ENCODE measurements at places on chromosomes 2 and 18.

DNA sequence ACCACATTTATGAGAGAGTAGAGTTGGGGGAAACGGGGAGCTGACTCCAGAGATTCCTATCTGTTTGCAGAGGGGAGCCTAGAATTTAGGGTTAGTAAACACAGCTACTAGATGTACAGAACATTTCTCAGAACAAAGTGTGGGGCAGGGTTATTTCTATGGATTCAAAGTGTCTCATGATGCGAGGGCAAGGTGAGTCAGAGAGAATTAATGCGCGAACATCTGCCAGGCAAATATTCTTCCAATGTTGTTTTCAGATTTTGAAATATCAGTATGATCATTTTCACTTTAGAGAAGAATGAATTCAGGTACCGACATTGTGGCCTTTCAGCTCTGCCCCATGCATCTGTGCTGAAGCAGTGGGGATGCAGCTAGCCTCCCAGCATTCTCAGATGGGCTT is 2.0 kb upstream of the DSEL start:
- no peak for DNase-seq

GRCh38 chr2:160199683-160200389 is at the start of gene ITGB6:
Gene ITGB6 (minus strand): TSS chr2:160200272. CDS start chr2:160200063, 209 bp downstream.
- DNase-seq: no peak

GRCh38 chr18:31438402-31438801 is 9.1 kb upstream of the DSG3 start:
- no peak for DNase-seq

GRCh38 chr18:80143881-80144280 is 34.8 kb downstream of the ADNP2 start:
- DNase-seq: no peak

GRCh38 chr2:124880995-124881394 is 855.9 kb downstream of the CNTNAP5 start:
- no peak for DNase-seq

DNA sequence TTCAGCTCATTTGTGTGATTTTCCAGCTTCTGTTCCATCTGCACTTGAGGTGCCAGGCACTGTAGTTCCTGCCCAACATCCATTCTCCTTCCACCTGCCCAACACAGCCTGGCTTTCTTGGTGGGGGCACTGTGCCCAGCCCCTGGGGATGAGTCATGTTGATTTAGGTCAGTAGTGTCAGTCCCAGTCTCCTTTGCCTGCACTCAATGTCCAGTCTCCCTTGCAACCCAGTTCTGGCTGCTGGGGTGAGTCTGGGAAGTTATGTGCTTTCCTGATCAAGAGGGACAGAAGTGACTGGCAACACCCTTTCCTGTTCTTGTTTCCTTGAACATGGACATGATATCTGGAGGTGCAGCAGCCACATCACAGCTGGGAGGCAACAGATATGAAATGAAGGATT is 1.5 kb upstream of the ASB18 start:
- DNase-seq: no peak

GRCh38 chr2:45888167-45888566 is 236.7 kb downstream of the PRKCE start:
- DNase-seq: no peak

GRCh38 chr18:52289392-52289791 is 50.6 kb upstream of the DCC start:
- no peak for DNase-seq

DNA sequence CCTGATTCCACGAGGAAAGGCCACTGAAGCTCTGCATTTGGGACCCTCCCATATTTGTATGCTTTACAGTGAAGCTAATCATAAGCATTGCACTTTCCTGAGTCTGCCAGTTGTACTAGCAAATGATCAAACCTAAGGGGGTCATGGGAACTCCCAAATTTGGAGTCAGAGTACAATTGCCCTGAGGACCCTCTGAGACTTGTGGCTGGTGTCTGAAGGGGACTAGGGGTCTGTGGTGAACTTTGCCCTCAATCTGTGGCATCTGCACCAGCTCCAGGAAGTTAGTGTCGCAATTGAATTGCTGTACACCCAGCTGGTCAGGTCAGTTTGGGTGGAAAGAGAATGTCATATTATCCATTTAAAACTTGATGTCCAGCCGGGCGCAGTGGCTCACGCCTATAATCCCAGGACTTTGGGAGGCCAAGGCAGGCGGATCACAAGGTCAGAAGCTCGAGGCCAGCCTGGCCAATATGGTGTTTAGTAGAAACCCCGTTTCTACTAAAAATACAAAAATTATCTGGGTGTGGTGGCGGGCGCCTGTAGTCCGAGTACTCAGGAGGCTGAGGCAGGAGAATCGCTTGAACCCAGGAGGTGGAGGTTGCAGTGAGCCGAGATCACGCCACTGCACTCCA is 18.1 kb downstream of the SOWAHC start:
- DNase-seq: no peak

- no peak for DNase-seq
Observed at GRCh38 chr2:188788621-188789020, 185.6 kb upstream of the COL3A1 start.

- DNase-seq: no peak
Observed at GRCh38 chr2:11876436-11876835, 130.0 kb downstream of the LPIN1 start.

DNA sequence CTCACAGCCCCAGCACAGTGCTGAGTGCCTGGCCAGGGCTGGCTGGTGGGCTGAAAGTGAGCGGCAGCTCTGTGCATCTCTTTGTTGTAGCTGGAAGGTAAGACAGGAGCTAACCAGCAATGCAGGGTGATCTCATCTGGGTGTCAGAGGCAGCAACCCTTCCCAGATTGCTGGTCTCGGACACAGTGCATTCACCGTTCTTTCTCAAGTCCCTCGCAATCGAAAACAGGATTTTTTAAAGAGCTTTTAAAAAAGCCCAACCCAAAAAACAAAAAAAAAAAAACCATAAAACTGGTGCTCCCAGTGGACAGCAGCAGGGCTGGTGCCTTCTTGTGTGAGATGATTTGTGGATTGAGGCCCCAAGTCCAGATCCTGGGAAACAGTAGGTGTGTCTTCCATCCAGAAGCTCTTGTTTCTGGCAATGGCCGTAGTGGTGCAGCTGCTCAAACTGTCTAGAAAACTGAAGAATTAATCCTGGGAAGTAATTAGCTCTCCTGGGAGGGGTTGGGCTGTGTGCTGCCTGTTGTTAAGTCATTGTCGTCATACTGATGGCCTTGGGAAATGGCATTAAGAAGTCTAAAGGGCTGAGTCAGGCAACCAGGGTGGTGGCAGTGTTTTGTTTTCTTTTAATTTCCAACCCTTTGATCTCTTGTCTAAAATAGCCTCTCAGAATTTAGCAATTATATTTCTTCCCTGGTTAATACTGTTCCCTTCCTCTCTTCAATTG is 156.7 kb downstream of the KLHL29 start:
- no peak for DNase-seq

DNA sequence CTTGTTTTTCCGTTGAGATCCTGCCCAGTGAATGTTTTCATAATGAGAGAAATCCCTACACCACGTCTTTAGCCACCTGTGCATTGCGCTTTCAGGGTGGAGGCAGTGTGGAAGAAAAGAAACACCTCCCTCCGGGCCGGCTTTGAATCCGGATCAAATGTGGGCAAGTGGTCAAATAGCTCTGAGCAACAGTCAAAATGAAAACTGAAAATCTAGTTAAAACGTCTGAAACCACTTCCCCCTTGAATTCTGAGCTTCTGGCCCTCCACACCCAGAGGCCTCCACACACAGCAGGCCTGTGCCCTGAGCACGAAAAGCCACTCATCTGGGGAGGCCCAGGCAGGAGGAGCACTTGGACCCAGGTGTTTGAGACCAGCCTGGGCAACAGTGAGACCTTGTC is 263.6 kb upstream of the SALL3 start:
- DNase-seq: no peak

DNA sequence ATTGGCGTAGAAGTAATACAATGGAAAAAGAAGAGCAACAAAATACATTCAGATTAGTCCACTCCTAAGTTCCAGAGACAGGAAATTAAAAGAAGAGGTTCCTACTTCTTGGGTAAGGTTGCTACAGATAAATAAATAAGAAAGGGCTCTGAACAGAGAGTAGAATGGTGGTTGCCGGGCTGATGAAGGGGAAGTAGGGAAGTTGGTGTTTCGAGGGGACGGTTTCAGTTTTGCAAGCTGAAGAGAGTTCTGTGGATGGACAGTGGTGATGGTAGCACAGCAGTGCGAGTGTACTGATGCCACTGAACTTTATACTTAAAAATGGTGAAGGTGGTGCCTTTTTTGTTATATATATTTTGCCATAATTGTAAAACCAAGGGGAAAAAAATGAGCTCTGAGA is 48.2 kb downstream of the CABYR start:
- DNase-seq: no peak

GRCh38 chr2:85355073-85355410 is 473 bp downstream of the ELMOD3 start:
- no peak for DNase-seq

GRCh38 chr18:3645384-3646156 is 195.6 kb downstream of the TGIF1 start:
- DNase-seq: no peak

GRCh38 chr18:50350699-50351098 is 24.1 kb upstream of the SKA1 start:
- DNase-seq: no peak

GRCh38 chr2:150063931-150064548 is 423.4 kb downstream of the RND3 start:
- DNase-seq: no peak

GRCh38 chr18:27412556-27412955 is 227.4 kb upstream of the CHST9 start:
- DNase-seq: no peak

DNA sequence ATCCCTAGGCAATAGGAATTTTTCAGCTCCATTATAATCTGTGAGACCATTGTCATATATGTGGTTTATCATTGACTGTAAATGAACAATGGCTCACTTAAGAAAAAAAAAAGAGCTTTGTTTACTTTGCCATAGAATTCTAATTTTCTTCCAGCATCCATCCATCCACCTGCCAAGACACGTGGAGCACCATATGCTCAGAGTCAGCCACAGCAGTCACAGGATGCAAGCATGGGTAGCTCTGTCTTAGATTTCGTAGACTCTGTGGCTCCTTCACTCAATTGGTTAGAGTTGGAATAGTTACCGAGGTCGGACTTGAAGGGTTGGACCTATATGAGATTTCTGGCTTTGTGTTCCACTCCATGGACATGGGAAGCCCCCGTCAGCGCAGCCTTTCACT is 75.6 kb downstream of the COA5 start:
- DNase-seq: no peak

DNA sequence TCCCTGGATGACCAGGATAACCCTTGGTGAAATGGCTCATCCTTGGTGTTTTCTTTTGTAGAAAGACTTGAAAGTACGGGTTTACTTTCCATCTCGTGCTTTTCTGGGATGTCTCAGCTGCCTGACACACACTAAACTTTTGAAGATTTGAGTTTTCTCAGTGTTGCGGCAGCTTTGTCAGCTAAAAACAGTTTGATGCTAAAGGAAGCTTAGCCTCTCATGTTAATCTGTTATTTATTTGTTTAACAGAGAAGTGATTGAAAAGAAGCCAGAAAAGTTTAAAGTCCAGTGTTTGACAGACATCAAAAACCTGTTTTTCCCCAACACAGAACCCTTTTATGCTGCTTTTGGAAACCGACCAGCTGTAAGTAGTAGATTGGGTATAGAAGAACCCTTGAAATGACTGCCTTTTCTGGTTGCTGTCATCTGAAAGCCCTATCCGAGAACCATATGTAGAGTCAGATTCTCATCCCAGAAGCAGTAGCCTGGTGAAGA is 72.8 kb downstream of the LPIN1 start:
- DNase-seq: no peak

DNA sequence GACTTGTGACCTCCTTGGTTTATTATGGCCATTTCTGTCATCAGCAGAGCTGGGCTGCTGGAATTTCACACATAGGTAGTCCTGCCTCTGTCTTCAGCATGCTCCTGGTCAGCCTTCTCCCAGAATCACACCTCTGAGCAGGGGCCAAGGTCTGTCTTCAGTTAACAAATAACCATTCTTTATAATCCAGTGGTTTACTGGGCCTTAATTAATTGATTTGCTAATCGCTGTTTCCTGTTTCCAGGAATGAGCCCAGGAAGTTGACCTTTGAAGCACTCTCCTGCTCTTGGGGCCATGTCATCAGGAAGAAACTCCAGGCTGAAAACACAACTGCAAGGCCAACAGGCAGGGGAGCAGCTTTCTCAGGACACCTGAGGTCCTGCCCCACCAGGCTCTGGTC is 278.5 kb downstream of the SRBD1 start:
- no peak for DNase-seq

- no peak for DNase-seq
Observed at GRCh38 chr2:26542676-26543505, 65.0 kb upstream of the OTOF start.

DNA sequence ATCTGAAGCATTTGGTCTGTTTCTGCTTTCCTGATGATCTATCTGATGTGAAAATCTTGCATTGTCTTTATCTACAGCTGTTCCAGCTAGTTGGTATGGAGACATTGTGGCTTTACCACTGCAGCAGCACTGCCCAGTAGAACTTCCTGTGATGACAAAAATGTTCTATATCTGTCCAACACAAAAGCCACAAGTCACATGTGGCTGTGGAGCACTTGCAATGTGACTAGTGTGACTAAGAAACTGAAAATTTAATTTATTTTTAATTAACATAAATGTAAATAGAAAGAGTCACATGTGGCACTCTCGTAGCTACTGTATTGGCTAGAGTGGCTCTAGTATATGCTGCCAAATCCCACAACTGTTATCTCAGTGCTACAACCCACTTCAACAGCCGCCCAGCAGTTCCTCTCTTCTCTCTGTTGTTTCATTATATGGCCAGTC is 425.7 kb downstream of the SETBP1 start:
- DNase-seq: peak; percentile 1

DNA sequence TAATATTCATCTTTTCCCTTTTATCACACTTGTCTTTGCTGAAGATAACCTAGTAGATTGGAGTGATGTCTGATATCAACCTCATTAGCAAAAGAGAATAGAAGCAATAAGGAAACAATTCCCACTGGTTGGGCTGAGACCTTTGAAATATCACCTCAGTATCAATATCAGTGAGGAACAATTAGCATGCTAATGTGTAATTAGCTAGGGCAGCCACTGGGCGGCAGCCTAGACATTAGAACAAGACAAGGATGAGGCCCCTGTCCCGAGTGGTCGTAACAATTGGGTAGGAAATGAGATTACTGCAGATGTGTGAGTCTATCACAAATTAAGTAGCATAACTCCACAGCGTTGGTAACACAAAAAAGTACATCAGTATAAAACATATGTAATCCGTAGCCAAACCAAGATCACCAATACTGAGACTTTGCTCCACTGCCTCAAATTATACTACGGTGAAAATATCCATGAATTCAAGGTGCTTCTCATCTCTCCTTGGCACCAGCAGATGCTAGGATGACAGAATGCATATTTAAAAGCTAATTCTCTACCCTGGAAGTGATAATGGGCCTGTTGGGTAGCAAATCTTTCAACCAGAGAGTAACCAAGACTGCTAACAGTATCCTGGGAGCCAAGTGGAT is 99.1 kb downstream of the ALPK2 start:
- peak; percentile 37 for DNase-seq

Measured in stimulated activated CD8-positive, alpha-beta memory T cell treated with anti-CD3 and anti-CD28 coated beads, Interleukin-7, amount 100 ng/mL, for 1 hour (primary cell).